ENCODE measurements at places on chromosomes 4 and X. TPM values are rescaled to one million over a fixed set of nuclear protein-coding genes. Genes with fewer than 3 reads are reported as not detected.

Gene LUZP4
- total RNA-seq: not detected

Gene CDS1
- under 0.01 TPM for total RNA-seq

Gene DCAF12L1
- not detected for total RNA-seq

Gene ADGRL3
- not detected for total RNA-seq

Gene PDGFC
- total RNA-seq: 9.8 TPM

Gene TMEM175
- total RNA-seq: 7.6 TPM
